ENCODE measurements at places on chromosomes 1 and 21.

DNA sequence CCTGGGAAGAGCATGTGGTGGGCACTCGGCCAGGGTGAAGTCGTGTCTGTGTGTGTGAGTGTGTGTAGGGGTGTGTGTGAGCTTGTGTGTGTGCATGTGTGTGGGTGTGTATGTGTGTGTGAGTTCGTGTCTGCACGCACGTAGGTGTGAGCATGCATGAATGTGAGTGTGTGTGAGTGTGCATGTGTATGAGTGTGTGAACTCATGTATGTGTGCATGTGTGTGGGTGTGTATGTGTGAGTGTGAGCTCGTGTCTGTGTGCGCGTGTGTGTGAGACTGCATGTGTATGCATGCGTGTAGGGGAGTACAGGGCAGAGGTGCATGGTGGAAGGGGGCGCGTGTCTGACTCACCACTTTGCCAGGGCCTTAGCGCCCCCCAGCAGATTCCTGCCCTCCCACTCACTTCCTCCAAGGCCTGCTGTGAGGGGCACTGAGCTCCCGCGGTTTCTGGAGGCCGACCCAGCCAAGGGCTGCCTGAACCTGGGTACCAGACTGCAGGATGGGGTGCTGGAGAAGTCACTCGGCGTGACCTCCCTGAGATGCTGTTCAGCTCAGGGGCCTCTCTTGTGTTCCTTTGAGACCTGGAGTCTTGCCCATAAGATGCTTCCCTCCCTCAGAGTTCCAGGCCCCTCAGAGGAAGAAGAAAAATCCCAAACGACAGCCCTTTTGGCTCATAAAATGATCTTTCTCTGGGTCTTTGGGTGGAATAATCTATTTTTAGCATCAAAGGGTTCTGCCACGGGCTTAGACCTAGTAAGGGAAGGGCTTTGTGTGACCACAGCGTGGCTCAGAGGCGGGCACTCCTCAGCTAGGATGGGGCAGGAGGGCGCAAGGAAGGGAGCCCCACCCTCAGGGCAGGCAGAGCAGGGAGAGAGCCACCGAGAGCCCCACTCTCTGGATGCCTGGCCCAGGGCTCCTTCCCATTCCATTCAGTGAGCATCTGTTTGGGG is 41.1 kb upstream of the RUNX3 start:
- no peak for DNase-seq

DNA sequence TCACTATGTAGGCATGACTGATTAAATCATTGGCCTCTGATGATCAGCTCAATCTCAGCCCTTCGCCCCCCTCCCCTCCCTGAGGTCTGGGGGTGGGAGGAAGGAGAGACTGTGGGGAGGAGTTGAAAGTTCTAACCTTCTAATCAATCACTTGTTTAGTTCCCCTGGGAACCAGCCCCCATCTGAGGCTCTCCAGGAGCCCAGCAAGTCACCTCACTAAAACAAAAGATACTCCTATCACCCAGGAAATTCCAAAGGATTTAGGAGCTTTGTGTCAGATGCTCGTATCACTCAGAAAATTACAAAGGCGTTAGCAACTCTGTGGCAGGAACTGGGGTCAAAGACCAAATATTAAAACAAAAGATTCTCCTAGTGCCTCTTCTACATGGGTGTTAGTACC is 21.6 kb downstream of the SYF2 start:
- no peak for DNase-seq

GRCh38 chr1:147822292-147822691 is 61.9 kb upstream of the GJA5 start:
- DNase-seq, result no peak

DNA sequence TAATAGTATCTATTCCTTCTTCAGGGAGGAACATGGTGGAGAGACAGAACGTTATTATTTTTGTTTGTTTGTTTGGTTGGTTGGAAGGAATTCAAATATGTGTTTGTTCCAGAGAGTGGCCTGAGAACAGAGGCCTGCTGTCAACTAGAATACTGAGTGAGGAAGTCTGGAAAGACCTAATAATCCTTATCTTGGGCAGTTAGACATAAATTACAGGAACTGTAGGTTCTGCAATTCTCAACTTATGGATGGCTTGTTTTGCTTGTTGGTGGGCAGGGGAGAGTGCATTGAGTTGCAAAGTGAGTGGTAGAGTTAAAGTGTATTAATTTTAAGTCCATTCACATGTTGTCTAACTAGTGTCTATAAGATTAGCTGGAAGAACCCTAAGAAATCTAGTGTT is 197.6 kb downstream of the BACH1 start:
- no peak for DNase-seq

DNA sequence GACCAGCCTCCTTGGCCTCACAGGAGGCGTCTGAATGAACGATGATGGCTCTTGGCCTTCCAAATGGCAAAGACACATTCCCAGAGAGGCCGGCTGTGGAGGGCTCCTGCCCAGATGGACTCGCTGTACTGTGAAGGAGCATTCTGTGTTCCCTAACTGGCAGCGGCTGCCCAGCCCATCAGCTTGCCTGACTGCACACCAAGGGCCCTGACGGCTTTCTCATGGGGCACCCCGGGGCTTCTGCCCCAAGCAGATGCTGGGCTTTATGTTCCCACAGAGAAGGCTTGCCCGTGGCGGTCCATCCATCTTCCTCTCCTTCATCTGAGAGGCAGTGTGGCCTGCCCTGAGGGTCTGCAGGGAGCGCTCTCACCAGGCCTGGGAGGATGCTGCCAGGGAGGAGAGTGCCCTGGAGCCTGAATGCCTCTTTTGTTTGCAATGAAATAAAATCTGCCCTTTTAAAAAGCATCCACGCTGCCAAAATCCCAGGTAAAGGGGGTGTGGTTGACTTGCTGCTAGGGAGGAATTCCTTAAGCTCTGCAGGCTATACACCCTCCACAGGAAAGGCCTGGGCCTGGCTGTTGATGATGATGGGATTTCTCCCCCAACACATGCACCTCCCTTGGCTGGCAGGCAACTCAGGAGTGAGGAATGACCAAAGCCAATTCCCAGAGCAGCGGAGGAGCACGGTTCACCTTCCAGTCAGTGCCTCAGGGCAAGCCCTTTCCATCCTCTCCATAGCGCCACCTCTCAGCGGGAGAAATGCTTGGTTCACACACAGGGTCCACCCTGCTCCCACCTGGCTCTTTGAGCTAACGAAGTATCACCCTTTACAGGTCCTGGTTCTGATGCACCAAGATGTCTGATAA is 84.6 kb upstream of the SSX2IP start:
- DNase-seq, result no peak

- DNase-seq, result peak; percentile 93
These were observed 11.9 kb upstream of the PADI3 start for GRCh38 chr1:17236779-17237560.

- DNase-seq, result no peak
These were observed 63.6 kb downstream of the CD46 start for GRCh38 chr1:207815466-207815865.

DNA sequence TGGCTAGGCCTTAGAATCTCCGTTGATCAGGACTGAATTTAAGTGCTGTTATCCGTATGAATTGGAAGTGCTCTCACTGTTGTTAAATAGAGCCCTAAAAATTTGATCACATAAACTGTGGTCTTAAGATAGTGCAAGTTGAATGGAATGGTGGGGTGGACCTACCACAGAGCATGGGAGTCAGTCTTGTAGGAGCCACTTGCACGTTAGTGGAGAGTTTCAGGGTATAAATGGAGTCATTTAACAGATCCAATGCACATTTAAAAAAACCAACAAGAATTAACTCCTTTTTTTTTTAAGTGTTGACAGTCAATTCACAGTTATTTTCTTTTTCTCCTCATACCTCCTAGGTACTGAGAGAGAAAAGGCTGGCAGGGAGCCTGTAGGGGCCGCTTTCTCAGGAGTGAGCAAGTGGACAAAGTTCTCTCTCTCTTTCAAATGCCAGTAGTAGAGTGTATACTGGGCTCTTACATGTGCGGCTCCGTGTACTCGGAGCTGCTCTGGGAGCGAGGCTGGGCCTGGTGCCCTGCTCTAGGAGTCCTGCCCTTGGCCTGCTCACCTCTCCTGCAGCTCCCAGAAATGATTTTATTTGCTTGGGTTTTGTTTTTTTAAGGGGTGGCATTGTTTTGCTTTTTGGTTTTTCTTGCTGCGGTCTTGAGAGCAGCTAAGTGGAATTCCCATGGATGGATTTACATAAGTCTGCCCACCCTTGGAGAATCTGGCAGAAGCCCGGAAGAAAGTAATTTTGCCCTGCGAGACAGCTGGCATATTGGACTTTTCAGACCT is 91.3 kb downstream of the ATP5PO start:
- DNase-seq, result no peak

DNA sequence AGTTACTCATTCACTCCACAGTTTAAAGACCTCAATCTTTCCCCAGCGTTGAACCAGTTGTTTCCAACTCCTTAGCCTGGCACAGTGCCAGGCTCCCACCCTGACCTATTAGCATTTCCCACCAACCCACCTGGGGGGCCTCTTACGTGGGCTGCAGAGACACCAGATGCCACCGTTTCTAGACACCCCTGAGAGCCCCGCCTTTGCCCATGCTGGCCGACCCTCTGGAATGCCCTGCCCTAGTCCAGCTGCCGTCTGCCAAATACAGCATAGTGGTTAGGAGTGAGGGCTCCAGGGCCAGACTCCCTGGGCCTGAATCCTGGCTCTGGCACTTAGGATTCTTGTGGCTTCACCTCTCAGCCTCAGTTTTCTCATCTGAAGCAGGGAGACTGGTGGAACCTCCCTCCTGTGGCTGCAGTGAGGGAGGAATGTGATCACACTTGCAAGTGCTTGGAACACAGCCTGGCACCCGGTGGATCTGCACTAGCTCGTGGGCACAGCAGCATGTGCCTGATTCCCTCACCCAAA is 65.2 kb downstream of the TMCO4 start:
- no peak for DNase-seq

GRCh38 chr21:45764792-45765191 is 121.3 kb downstream of the PCBP3 start:
- DNase-seq, result no peak

- peak; percentile 48 for DNase-seq
These were observed 323.6 kb downstream of the MRPL39 start for GRCh38 chr21:25283720-25284119.

GRCh38 chr1:22709891-22710700 is 543 bp upstream of the EPHB2 start:
- DNase-seq, result peak; percentile 87

- peak; percentile 33 for DNase-seq
These were observed 53.5 kb downstream of the ST3GAL3 start for GRCh38 chr1:43760745-43761317.

GRCh38 chr1:11749203-11749689 is 12.7 kb upstream of the C1orf167 start:
- peak; percentile 89 for DNase-seq

DNA sequence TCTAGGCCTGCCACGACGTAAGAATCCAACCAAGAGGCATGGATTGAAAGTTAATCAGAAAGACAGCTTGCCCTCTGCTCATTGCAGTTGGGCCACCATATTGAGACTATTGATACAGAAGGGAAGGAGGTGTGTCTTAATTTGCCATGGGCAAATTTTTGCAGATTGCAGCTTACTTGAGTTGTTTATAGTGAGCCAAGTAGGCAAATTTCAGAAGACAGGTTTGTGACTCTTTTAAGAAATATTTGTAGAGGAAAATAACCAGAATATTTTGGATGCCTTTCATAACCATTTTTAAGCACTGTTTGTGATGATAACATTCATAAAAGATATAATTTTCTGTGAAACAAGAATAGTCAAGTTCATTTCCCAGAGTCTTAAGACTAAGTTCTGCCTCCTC is 74.1 kb downstream of the PRDM2 start:
- no peak for DNase-seq

DNA sequence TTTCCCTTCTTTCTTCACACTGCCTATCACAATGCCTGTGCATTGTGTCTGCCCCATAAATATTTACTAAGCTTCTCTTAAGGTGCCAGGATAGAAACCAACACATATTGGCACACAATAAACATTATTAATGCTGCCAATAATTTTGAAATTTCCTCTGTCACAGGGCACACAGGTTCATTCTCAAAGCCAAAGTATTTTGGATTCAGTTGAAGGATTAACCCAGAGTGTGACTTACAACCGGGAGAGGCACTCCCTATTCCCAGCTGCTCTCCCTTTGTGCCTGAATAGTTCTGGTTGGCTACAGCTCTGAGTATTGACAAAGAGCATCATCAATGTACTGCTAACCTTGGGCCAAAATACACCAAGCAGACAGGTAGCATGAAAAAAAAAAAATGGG is 46.6 kb upstream of the ATP1A1 start:
- no peak for DNase-seq

GRCh38 chr1:81702903-81703302 is 97.8 kb upstream of the ADGRL2 start:
- no peak for DNase-seq
